Posterior vena cava (tissue), 2 donors: ENCODE measurements at places on chromosomes 3 and 15. TPM values are rescaled to one million over a fixed set of nuclear protein-coding genes. Genes with fewer than 3 reads are reported as not detected.

Gene QARS1
- total RNA-seq = 99.2 TPM

Gene LSMEM2
- total RNA-seq = 0.37 TPM

DNA sequence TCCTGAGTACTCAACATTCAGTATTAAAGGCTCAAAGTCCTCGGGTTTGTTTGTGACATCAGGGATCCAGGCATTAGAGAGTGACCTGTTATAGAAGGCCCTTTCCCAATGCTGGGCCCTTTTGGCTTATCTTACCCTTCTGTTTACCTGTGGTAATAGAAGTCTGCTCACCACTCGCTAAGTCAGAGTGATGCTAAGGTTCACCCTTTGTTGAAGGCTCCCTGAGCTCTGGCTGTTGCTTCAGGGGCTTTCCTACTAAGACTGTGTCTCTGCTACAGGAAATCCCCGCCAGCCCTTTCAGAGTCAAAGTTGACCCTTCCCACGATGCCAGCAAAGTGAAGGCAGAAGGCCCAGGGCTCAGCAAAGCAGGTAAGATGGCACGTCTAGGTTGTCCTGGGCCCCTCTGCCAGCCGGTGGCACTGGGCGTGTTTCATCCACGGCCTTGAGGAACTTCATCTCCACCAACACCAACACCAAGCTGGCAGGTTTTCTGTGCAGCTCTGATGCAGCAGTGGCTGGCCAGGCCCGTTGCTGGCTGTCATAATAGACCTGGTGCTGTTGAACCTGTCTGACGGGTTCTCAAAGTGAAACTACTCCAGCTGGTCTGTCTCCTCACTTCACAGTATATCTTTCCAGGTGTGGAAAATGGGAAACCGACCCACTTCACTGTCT lies 99.1 kb downstream of the DNASE1L3 start:
- DNase-seq = no peak

GRCh38 chr3:118213892-118214291 lies 820.8 kb downstream of the IGSF11 start:
- no peak for DNase-seq

DNA sequence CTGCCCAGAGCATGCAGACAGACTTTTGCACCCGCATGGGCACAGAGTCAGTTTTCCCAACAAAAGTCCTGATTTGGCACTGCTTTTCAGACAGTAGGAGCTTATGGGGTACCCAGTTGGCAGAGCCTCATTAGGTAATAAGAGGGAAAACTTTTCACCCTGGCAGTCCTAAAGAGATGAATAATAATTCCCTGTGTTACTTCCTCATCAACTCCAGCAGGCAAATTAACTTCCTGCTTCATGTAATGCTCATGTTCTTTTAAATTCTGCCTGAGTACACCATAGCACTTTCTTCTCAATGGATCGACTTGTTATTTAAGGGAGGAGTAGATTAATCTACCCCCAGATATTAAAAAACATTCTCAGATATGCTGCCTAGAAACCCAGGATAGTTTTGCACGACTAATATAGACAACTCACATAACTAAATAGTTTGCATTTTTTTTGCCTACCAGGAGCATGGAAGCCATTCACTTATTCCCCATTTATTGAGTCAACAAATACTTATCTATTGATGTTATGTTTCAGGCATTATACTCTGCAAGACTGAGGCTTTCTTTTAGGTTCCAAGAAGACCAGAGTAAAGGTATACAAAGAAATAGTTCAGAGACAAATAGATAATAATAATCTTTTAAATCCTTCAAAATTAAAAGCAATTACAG lies 214.5 kb downstream of the KCNMB2 start:
- no peak for DNase-seq

DNA sequence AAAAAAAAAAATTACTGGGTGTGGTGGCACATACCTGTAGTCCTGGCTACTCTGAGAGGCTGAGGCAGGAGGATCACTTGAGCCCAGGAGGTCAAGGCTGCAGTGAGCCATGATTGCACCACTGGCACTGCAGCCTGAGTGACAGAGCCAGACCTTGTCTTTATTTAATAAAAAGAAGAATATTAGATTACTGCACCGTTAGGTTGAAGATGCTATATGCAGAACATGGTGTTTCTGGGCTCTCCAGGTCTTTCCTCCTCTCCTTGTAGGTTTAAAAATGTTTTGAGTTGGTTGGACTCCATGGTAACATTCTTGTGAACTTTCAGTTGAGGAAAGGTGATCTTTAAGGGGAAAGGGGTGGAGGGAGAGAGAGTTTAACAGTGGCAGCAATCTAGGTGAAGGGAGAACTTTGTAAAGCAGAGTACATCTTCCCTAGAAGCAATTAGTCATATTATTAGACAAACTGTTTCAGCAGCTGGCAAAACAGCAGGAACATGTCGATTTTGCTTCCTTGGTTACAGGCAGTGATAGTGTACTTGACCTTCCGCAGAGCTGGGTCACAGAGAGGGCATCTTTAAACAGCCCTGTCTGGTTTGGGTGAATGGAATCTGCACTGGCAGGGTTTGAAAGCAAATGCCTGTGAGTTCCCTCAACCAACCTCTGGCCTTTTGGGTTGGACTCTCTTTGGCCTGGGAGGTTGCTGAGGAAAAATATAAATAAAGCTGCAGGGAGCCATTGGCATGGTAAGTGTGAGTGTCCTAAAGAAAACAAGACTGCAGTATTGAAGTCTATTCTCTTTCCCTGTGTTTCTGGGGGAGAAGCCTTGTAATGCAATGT lies 42.8 kb downstream of the NR2C2 start:
- no peak for DNase-seq

GRCh38 chr3:79845546-79845945 lies 77.7 kb upstream of the ROBO1 start:
- DNase-seq = no peak

DNA sequence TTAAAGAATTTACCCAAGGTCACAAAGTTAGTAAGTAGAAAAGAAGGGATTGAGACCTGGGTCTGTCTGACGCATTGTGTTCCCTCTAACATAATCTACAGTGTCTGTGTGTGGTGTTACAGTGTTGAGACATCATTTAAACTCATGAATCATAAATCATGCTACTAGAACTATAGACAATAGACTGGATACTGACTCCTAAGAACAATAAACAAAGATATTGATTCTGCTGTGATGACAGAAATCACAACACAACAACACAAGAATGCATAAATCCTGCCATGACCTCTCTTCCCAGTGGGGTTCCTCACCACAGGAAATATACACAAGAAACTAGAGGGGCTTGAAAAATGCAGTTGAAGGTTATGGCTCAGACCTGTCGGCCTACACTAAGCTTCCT lies 44.3 kb downstream of the TRIM69 start:
- DNase-seq = no peak

DNA sequence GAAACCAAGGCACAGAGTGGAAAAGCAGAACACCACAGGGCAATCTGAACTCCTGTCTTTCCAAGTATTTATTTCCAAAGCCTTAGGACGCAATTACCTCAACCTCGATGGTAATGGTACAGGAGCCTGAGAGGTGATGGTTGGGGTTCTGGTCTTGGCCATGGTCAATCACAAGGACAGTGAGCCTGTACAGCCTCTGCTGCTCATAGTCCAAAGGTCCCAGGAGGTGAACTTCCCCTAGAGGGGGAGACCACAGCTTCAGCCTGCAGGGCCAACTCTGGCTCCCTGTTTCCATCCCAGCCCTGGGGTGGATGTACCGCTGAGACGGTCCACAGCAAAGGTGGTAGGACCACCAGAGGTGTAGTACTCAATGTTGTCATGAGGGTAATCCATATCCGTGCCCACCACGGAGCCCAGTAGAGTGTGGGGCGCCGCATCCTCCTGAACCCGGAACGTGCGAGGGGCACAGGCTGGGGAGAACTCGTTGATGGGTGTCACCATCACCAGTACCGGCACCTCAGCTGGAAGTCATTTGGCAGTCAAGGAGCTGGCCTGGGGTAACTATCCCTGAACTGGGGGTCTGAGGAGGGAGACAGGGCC lies 6.1 kb downstream of the CDHR4 start:
- peak; percentile 62 for DNase-seq
